ENCODE measurements at places on chromosomes 4 and X. TPM values are rescaled to one million over a fixed set of nuclear protein-coding genes. Genes with fewer than 3 reads are reported as not detected.

DNA sequence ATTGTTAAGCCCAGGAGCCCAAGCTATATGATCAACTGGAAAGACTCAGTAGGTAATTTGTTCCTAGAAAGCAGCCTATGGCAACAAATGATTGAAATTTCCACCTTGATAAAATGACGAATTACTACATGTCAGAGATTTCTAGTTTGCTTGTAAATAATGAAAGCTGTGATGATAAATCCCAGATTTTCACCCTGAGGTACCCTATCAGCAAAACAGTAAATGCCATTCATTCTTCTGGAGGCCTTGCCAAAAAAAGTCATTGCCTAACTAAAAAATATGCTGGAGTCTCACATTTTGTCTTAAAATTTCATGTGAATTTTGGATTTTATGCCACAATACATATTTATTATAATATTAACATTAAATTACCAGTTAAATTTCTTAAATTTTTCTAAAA, 71.3 kb downstream of the PPEF2 start:
- no peaks in the 10 kb centered on the region for H3K27me3 ChIP-seq
- no peaks in the 10 kb centered on the region for H3K4me1 ChIP-seq
- H3K27ac ChIP-seq: no peak overlapping the region
- H3K36me3 ChIP-seq: no peaks in the 10 kb centered on the region
- no peak overlapping the region for H3K4me3 ChIP-seq

DNA sequence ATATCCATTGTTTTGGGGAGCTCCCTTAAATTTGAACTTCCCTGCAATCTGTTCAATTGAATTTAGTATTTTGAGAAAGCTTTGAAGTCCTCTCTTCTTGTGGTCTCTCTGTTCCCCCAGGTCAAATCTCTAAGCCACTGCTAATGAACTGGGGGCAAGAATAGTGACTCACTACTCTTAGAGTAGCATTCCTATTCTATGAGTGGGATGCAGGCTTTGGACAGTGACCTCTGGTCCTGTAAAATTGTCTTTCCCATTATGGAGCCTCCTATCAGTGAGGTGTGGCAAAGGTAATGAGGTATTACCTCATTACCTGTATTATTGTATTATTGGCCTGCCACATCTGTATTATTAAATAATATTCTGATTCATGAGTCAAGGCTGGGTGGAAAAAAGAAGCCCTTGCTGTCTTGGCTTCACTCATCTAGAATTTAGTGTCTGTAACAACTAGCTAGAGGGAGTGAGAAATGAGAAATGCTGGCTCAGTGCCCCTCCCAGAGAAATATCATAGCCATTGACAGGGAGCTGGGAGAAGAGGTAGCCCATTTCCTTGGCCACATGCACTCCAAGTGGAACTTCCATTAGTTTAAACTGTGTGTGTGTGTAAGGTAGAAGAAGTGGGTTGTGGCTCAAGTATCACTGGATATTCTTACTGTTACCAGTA, 393.9 kb upstream of the CTSO start:
- H3K4me1 ChIP-seq: no peaks in the 10 kb centered on the region
- no peak overlapping the region for H3K4me3 ChIP-seq
- no peak overlapping the region for H3K27ac ChIP-seq
- no peaks in the 10 kb centered on the region for H3K36me3 ChIP-seq
- no peak for DNase-seq

DNA sequence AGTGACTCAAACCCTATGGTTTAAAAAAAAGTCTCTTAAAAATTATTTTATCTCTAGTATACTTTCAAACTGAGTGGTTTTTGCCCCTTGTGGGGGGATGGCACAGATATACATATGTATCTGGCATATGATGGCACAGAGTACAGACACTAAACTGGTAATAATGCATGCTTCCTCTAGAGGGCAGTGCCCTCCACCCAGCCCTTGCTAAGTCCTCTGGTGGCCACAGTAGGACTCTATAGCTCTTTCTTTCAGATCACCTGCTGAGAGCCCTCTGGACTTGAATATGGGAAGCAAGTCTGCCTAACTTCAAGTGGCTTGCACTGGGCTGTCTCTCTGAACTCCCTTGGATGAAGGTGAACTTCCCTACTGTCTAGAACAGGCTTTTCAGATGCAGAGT, 66.3 kb downstream of the TSPAN7 start:
- peaks cover 34% of the 10 kb centered on the region for H3K27me3 ChIP-seq
- no peak overlapping the region for H3K4me3 ChIP-seq
- no peak overlapping the region for H3K27ac ChIP-seq
- no peaks in the 10 kb centered on the region for H3K4me1 ChIP-seq
- no peak for DNase-seq
- H3K36me3 ChIP-seq: no peaks in the 10 kb centered on the region

The ADGRG2 gene
- 0.96 TPM for total RNA-seq

GRCh38 chr4:144421839-144422565, 224.0 kb upstream of the HHIP start:
- H3K36me3 ChIP-seq: no peaks in the 10 kb centered on the region
- H3K4me3 ChIP-seq: no peak overlapping the region
- no peak for DNase-seq

The NAT8L gene
- 13.6 TPM for total RNA-seq

DNA sequence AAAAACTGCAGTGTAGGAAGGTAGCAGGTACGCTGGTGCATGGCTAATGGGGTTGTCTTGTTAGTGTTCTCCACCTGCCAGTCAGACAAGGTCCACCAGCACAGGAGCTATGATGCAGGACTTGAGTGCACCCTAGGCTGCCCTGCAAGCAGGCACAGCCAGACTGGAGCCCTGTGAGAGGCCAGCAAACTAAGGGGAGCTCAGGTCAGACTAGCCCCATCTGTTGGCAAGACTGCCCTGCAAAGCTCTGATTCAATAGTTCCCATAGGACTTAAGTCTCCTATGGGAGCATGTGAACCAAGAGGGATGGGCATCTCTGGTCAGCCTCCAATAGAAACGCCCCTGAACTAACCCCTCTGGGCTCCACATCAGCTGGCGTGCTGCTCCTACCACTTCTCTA, 1307.3 kb downstream of the C4orf33 start:
- no peak for DNase-seq
- no peaks in the 10 kb centered on the region for H3K36me3 ChIP-seq
- H3K27ac ChIP-seq: no peak overlapping the region
- no peaks in the 10 kb centered on the region for H3K4me1 ChIP-seq
- H3K4me3 ChIP-seq: no peak overlapping the region
- H3K27me3 ChIP-seq: no peaks in the 10 kb centered on the region

DNA sequence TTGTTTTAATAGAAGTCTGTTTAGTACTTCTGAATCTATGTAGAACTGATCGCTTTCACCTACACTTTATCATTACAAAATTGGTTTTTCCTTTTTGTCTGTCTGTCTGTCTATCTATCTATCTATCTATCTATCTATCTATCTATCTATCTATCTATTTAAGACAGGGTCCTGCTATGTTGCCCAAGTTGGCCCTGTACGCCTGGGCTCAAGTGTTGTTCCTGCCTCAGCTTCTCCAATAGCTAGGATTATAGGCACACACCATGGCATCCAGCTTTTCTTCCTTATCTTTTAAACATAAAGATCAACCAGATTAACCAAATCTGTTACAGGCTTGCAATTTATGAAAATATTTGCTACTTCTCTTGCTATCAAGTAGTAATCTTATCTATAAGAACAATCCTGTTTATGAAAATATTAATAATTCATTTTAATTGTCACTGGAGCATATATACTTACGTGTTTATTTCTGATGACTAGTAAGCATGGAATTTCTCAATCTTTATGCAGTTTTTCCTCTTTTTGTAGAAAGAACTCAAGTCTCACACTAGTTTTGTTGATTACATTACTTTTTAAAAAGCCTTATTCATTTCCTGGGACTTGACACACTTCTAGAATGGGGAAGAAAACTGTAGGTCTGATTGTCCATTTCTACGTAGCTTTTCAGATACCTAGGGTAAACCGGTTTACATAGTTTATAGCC, 24.5 kb downstream of the KIAA0232 start:
- H3K27me3 ChIP-seq: no peaks in the 10 kb centered on the region
- H3K4me3 ChIP-seq: no peak overlapping the region
- H3K27ac ChIP-seq: no peak overlapping the region

The GNRHR gene
- not detected for total RNA-seq

DNA sequence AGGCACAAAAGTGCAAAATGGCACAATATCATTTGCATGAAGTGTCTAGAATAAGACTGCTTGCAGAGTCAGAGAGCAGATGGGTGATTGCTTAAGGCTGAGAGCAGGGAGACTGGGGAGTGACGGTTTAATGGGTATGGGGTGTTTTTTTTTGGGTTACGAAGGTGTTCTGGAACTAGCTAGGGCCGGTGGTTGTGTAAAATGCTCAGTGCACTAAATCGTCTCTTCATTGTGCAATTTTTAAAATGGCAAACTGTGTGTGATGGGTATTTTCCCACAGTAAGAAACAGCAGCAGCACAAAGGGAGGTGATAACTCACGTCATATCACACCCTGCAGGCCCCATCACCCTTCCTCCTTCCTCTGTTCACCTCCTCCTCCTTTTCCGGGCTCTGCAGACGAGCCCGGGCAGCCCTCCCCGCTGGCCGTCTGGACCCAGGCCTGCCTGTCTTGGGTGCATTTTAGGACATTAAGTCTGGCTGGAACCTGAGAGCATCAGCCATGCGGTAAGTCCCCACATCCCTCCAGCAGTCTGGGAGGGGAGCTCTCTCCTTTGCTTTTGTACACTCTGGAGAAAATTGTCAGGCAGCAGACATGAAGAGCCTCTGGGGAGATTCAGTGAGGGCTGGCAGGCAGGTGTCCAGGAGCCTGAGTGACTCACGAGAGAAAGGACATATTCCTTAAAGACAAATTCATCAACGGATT, 42.7 kb downstream of the ASMT start:
- no peak for DNase-seq
- H3K27me3 ChIP-seq: no peaks in the 10 kb centered on the region
- no peak overlapping the region for H3K27ac ChIP-seq
- no peaks in the 10 kb centered on the region for H3K4me1 ChIP-seq
- H3K36me3 ChIP-seq: no peaks in the 10 kb centered on the region
- no peak overlapping the region for H3K4me3 ChIP-seq

- no peaks in the 10 kb centered on the region for H3K36me3 ChIP-seq
- H3K4me1 ChIP-seq: no peaks in the 10 kb centered on the region
- peak overlapping the region; percentile 7 for H3K27ac ChIP-seq
- H3K27me3 ChIP-seq: no peaks in the 10 kb centered on the region
Observed at GRCh38 chr4:74583757-74584156, 138.8 kb downstream of the AREG start.

The SNCA gene
- total RNA-seq: 15.4 TPM

The F8 gene
- 30.2 TPM for total RNA-seq

The MAGEE1 gene
- total RNA-seq: 2.6 TPM

GRCh38 chr4:113292371-113293042, 243.1 kb downstream of the ANK2 start:
- H3K36me3 ChIP-seq: no peaks in the 10 kb centered on the region
- no peaks in the 10 kb centered on the region for H3K27me3 ChIP-seq
- DNase-seq: no peak
- peak overlapping the region; percentile 87 for H3K27ac ChIP-seq
- no peaks in the 10 kb centered on the region for H3K4me1 ChIP-seq

The SSX2B gene
- not detected for total RNA-seq

DNA sequence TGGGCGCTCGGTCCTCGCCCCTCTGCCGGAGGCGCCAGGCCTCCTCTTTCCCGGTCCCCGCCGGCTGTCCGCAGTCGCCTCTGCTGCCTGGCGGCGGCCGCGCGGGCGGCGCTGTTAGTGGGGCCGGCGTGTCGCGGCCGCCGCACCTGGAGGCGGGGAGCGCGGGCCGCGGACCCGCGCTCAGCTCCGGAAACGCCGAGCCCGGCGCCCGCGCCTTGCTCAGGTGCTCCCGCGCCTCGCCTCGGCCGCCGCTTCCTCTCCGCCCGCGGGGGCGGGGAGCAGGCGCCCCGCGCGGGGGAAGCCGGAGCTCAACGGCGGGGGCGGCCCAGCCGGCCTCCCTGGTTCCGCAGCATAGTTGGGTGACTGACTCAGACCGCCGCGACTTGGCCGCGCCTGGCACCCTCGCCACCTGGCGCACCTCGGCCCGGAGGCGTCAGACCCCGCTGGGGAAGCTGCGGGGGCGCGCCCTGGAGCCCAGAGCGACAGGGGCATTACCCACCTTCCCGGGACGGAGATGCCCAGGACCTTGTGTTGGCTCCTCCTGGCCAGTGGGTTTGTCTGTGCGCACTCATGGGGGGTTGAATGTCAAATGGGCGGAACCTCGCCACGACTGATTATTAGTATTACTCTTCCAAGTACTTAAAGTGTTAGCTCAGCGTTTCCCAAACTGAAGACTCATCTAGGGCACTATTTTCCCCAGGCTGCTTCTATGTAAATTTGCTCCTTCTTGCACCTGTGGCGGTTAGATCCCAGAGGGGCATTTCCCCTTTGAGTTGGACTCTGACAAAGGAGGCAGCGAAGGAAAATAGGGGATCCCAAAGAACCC, at the start of gene ARAP2:
TSS of gene ARAP2 (minus strand) at position 258 of the 826 bp plus-strand sequence. CDS start 15,028 bp downstream, outside the sequence.
- H3K27me3 ChIP-seq: no peaks in the 10 kb centered on the region
- H3K4me1 ChIP-seq: peaks cover 5% of the 10 kb centered on the region
- H3K36me3 ChIP-seq: no peaks in the 10 kb centered on the region
- peak within 1 kb of the TSS; percentile 92 for H3K27ac ChIP-seq

- no peaks in the 10 kb centered on the region for H3K27me3 ChIP-seq
- no peak overlapping the region for H3K4me3 ChIP-seq
- H3K4me1 ChIP-seq: no peaks in the 10 kb centered on the region
- H3K36me3 ChIP-seq: no peaks in the 10 kb centered on the region
- DNase-seq: no peak
Observed at GRCh38 chrX:63012574-63012973, 338.6 kb downstream of the SPIN4 start.

GRCh38 chrX:153225438-153226098, 46.5 kb downstream of the MAGEA1 start:
- H3K27me3 ChIP-seq: peaks cover 54% of the 10 kb centered on the region
- H3K4me1 ChIP-seq: no peaks in the 10 kb centered on the region
- DNase-seq: no peak
- no peak overlapping the region for H3K4me3 ChIP-seq
- H3K36me3 ChIP-seq: no peaks in the 10 kb centered on the region

- no peaks in the 10 kb centered on the region for H3K36me3 ChIP-seq
- no peak overlapping the region for H3K27ac ChIP-seq
- DNase-seq: no peak
Observed at GRCh38 chr4:85370400-85371032, 104.4 kb upstream of the ARHGAP24 start.

DNA sequence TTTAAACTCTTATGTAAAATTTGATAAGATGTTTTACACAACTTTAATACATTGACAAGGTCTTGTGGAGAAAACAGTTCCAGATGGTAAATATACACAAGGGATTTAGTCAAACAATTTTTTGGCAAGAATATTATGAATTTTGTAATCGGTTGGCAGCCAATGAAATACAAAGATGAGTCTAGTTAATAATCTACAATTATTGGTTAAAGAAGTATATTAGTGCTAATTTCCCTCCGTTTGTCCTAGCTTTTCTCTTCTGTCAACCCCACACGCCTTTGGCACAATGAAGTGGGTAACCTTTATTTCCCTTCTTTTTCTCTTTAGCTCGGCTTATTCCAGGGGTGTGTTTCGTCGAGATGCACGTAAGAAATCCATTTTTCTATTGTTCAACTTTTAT, at the start of gene ALB:
TSS of gene ALB (plus strand) at position 246 of the 400 bp plus-strand sequence. CDS start at position 287, 41 bp downstream.
- no peaks in the 10 kb centered on the region for H3K4me1 ChIP-seq
- DNase-seq: no peak
- no peaks in the 10 kb centered on the region for H3K36me3 ChIP-seq

The ZNF630 gene
- 8.0 TPM for total RNA-seq

GRCh38 chr4:146063143-146063542, 112.4 kb upstream of the LSM6 start:
- no peaks in the 10 kb centered on the region for H3K4me1 ChIP-seq
- H3K27ac ChIP-seq: no peak overlapping the region
- no peak for DNase-seq

GRCh38 chr4:88674979-88675378, 22.6 kb downstream of the NAP1L5 start:
- no peaks in the 10 kb centered on the region for H3K27me3 ChIP-seq
- H3K27ac ChIP-seq: no peak overlapping the region
- no peaks in the 10 kb centered on the region for H3K36me3 ChIP-seq
- H3K4me3 ChIP-seq: no peak overlapping the region
